CD4-positive, alpha-beta T cell treated with Interferon alpha-2 for 1 hour (primary cell): ENCODE measurements at places on chromosomes 12 and 14.

- DNase-seq, result no peak
Measured at GRCh38 chr14:61555056-61555838, 140.1 kb upstream of the HIF1A start.

- no peak for DNase-seq
Measured at GRCh38 chr12:89314060-89314761, 38.1 kb downstream of the DUSP6 start.

- DNase-seq, result no peak
Measured at GRCh38 chr12:21599143-21599999, 5.3 kb downstream of the GYS2 start.

- no peak for DNase-seq
Measured at GRCh38 chr12:70908978-70909377, 11.6 kb downstream of the PTPRR start.

- no peak for DNase-seq
Measured at GRCh38 chr12:109999983-110000505, 814 bp downstream of the ANKRD13A start.

DNA sequence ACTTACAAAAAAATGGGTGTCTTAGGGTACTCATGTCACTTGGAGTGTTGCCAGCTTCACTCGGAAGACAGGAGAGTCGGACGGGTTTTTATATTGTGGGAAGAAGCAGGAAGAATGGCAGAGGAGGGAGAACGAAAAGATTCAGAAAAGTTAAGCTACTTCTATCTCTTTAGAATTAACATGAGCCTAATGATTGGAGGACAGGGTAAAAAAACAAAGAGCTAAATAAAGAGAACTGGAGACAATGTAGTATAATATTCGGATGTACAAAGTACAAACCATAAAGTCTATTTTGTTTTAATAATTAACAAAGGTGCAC, 43.9 kb downstream of the EFCAB11 start:
- DNase-seq, result no peak

DNA sequence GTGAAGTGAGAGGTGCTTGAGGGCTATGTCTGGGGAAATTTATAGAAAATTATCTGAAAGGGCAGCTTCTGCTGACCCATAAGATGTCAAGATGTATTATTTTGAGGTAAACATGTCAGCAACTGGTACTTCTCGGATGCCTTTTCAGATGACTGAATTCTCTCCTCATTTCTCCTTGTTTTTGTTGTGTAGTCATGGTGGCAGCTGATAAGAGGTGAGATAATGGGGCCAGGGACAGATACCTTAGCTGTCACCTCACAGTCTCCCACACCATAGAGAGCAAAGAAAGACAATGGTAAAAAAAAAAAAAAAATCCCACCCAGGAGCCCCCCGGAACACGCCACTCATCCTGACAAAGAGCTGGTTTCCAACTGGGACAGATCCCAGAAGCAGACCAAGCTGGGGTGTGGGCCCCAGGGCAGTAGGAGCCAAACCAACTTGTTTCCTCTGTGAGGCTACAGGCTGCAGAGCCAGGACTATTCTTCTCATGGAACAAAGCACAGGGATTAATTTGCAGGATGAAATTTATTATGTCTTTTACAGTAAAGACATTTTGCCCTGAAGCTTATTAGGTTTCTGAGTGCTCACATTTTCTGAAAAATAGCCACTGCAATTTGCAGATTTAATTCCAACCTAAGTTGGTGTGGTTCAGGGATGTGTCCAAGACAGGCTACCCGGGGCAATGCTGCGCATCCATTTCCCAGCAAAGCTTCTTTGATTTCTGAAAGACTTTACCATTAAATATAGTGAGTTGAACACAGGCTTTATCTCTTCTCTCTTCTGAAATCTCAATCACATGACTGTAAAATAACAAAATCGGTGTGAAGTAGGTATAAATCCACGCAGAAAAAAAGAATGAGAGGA, 52.2 kb downstream of the NDUFA12 start:
- no peak for DNase-seq
